CD4-positive, alpha-beta T cell (primary cell): ENCODE measurements at places on chromosomes 6 and 20. TPM values are rescaled to one million over a fixed set of nuclear protein-coding genes. Genes with fewer than 3 reads are reported as not detected.

HLA-DPB1 gene
- 29.0 TPM for total RNA-seq

RUNX2 gene
- 17.5 TPM for total RNA-seq

DNMT3B gene
- 0.28 TPM for total RNA-seq

ALDH5A1 gene
- 5.0 TPM for total RNA-seq

SPTLC3 gene
- total RNA-seq: 0.59 TPM

HLA-DOA gene
- total RNA-seq: 5.9 TPM

SLC25A27 gene
- total RNA-seq: 1.5 TPM

THBS2 gene
- not detected for total RNA-seq

CDC25B gene
- 144 TPM for total RNA-seq

HRH3 gene
- not detected for total RNA-seq

DNA sequence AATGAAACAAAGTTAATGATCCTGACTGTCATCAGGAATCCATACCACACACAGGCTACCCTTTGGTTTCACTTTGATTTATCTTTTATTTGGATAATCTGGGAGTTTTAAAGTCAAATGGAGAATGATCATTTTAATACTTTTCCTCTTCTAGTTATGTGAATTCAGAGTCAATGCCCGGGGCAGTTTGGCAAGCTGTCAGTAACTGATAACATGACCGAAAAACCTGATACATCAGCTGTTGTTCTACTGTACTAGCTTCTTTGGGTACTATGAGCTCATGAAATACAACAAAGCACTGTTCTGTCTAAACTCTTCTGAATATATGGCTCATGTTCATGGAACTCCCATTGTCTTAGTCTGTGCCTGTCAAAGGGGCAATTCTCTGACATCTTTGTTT lies 30.2 kb downstream of the KLHL31 start:
- DNase-seq: no peak

DNA sequence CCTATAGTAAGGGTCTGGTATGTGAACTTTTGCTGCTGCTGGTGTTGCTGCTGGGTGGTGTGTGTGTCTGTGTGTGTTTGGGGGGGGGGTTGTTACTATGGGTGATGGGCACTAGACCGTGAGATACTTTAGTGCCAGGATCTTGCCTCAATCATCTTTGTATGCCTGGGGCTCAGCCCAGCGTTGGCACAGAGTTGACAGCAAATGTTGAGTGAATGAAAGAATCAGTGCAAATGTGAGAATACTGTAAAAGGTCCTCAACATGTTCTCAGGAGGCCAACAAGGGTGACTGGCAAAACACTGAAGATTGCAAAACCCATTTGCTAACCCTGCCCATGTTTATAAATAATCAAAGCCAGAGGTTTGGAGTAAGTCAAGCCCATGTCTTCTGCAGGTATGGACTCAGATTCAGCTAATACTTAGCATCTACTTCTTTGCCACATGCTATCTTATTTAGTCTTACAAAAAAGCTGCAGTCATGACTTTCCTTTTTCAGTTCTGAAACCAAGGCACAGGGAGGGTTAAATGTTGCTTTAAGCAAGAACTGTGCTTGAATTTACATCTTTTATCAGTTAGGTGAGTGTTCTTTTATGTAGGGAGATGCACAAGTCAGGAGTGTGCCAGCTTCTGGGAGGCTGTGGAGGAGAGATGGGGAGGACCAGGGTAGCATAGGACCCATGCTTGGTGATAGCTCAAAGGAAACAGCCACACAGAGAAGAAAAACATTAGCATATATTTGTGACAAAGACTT lies 125.3 kb upstream of the SPACA1 start:
- no peak for DNase-seq

DNA sequence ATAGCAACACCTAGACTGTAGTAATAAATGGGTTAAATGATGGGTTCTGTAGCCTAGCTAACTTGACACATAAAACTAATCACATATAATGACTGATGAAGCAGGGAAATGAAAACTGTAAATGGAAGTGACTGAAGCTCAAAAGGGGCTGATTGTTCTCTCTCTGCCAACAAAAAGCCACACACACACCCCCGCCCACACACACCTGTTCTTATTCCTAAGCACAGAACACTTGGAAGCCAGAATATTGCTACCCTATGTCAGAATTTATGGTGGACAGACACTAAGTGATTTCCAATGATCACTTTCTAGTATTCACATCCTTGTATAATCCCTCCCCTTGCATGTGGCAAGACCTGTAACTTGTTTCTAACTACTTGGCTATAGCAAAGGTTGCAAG lies 603.5 kb downstream of the UTRN start:
- no peak for DNase-seq

GRCh38 chr6:148548749-148549140 lies 198.1 kb upstream of the UST start:
- DNase-seq: no peak
